ENCODE measurements at places on chromosomes 2 and 18.

GRCh38 chr2:55151733-55152433 lies 80.2 kb downstream of the CLHC1 start:
- DNase-seq = no peak

DNA sequence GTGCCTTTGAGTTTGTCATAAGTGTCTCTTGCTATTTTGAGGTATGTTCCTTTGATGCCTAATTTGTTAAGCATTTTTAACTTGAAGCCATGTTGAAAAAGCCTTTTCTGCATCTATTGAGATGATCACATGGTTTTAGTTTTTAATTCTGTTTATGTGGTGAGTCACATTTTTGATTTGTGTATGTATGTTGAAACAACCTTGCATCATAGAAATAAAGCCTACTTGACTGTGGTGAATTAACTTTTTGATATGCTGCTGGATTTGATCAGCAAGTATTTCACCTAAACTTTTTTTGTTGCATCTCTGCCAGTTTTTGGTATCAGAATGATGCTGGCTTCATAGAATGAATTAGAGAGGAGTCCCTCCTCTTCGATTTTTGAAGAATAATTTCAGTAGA lies 469.7 kb downstream of the CDH2 start:
- DNase-seq = no peak

- no peak for DNase-seq
Measured at GRCh38 chr2:56784046-56784445, 600.3 kb downstream of the CCDC85A start.

- DNase-seq = no peak
Measured at GRCh38 chr2:150625303-150625702, 137.8 kb upstream of the RND3 start.

- no peak for DNase-seq
Measured at GRCh38 chr2:217652761-217653639, 349.8 kb downstream of the TNS1 start.

All from activated effector memory CD4-positive, alpha-beta T cell treated with Interleukin-2 at 50 U/mL for 16 hours (primary cell).